Thyroid gland (tissue), 4 donors: ENCODE measurements at places on chromosomes 4 and X. TPM values are rescaled to one million over a fixed set of nuclear protein-coding genes. Genes with fewer than 3 reads are reported as not detected.

- no peak for DNase-seq
Measured at GRCh38 chr4:14848229-14848628, 154.1 kb upstream of the CPEB2 start.

- DNase-seq: no peak
Measured at GRCh38 chr4:185457136-185457535, 14.4 kb downstream of the CCDC110 start.

MID1IP1 gene
- total RNA-seq: 19.3 TPM

DNA sequence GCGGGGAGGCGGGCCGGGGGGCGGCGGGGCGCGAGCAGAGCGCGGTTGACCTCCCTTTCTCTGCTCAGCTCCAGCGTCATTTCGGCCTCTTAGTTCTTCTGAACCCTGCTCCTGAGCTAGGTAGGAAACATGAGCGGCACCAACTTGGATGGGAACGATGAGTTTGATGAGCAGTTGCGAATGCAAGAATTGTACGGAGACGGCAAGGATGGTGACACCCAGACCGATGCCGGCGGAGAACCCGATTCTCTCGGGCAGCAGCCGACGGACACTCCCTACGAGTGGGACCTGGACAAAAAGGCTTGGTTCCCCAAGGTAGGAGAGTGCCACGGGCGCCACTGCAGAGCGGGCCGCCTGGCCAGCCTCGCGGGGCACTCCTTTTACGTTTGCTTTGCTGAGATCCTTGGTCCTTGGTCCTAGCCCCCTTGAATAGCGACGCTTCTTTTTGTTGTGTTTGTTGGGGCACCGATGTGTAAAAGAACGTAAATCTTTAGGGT, at the start of gene HTATSF1:
HTATSF1 (plus strand) TSS at position 37 of the 497 bp plus-strand sequence; CDS start at position 130, 93 bp downstream.
- DNase-seq: no peak

- DNase-seq: no peak
Measured at GRCh38 chr4:185767528-185767927, 44.5 kb downstream of the SORBS2 start.

GRCh38 chr4:8689741-8690140, 97.2 kb downstream of the CPZ start:
- DNase-seq: no peak

GRCh38 chrX:106692425-106693065, 34.0 kb upstream of the RNF128 start:
- DNase-seq: no peak

- no peak for DNase-seq
Measured at GRCh38 chrX:2676794-2677675, 14.1 kb upstream of the CD99 start.

DNA sequence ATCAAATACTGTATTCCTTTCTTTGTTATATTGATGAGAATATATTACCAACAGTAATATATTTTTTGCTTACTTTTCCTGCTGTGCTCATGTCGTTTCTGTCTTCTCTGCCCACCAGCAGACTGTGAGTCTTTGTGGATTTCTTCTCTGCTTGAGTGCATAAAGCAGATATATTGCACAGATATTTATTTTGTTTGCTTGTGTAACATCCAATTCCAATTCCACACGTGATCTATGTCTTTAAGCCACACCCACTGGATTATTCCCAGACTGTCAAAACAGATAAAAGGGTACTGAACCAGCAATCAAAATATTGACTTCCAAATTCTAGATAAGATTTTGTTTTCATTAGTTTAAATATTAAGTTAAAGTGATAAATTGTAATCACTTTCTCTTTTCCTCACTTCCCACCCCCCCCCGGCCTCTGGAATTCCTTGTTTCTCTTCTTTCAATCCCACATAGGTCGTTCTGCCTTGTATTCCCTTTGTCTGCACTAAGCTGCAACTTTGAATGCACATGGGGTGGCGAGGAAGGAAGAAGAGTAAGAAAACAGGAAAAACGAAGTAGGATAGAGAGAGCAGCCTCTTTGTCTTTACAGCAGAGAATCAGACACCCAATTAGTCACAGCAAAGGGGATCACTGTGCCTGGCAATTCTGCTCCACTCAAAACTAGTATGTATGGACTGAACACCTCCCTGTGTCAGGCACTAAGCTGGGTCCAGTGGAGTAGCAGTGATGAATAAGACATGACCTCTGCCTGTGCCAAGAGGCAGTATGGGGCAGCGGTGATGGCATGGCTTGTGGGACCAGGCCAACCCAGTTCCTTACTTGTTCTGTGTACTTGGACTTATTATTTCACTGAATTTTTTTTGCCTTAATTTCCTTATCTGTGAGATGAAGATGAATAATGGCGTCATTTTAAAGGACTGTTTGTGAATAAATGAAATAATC, at the start of gene ADH1B:
ADH1B (minus strand) TSS at position 161 of the 951 bp plus-strand sequence; CDS start at position 91, 70 bp downstream.
- no peak for DNase-seq

GRCh38 chr4:19776929-19777328, 474.8 kb upstream of the SLIT2 start:
- no peak for DNase-seq

LAS1L gene
- 20.7 TPM for total RNA-seq
